ENCODE measurements at places on chromosomes 6 and 20.

GRCh38 chr6:28727559-28728211, 196.1 kb downstream of the TRIM27 start:
- no peak for DNase-seq

DNA sequence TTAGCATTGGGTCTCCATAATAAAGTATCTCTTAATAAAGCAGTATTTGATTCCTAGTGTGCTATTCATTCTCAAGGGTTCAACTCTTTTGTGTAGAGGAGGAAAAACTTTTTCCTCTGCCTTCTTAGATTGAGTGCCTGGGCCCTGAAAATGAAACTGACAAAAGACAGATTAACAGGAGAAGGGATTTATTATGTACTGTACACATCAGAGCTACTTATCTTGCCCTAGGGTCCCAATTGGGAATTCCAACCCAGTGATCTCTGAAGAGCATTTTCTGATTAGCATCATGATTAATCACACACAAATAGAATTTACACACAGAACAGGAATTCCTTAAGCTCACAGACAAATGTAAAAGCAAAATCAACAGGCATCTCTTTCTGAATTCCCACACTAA, 128.9 kb downstream of the CD164 start:
- DNase-seq: no peak

GRCh38 chr6:93468291-93468690, 48.9 kb upstream of the EPHA7 start:
- DNase-seq: no peak

DNA sequence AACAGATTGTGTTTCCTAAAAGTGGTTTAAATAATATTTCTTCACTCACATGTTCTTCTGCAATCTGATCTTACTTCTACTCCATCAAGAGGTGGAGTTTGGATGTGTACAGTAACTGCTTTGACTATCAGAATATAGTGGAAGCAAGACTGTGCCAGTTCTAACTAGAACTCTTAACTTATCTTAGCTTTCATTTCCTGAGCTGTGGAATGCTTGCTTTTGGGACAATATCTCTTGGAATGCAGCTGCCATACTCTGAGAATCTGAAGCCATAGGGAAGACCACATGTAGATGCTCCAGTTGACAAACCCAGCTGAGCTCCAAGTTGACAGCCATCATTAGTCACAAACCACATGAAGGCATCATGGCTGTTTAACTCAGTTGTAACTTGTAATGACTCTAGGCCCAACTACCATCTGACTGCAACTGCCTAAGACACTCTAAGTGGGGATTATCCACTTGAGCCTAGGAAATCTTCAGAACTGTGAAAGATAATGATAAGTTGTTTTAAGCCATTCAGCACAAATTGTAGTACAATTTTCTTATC, 40.8 kb upstream of the MAN1A1 start:
- DNase-seq: no peak

DNA sequence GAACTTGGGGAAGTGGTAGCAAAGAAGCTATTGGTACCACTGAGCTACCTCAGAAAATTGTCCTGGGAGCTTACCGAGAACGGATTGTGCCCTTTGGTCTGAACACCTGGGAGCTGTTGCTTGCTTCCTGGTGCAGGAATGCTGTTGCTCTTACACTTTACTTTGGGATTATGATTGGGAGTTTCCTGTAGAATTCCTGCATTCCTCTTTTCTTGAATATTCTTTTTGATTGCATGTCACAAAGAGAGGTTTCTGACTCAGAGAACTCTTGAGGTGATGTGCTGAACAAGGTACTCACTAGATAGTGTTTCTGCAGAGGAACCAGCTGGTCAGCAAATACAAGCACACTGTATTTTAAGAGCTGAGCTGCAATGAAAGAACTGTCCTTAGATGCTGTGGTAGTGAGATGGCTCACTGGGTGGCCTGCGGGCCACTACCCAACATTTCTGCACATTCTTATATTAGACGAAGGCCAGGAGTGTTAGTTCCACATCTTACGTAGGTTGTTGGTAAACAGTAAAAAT, 35.0 kb downstream of the LRRC1 start:
- no peak for DNase-seq

DNA sequence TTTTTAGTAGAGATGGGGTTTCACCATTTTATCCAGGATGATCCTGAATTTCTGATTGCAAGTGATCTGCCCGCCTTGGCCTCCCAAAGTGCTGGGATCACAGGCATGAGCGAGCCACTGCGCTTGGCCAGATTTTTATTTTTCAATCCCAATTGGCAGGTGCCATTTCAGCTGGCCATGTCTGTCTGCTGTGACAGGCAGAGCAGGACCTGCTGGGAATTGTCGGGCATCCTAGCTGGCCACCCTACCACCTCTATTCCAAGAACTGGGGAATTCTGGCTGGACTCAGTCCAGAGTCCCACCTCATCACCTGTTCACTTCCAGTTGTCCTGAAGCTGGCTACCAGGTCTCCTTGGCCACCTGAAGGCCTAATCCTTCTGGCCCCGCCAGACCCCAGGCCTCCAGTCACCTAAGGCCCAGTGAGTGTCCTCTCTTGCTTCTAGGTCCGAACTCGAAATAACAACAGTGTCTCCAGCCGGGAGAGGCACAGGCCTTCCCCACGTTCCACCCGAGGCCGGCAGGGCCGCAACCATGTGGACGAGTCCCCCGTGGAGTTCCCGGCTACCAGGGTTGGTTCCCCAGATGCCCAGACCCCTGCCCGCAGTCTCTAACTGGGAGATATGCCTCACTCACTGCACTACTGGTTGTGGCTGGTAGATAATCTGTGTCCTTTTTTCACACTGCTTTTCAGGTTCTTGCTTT, 24.0 kb downstream of the DNMT3B start:
- DNase-seq: no peak

- DNase-seq: no peak
Observed at GRCh38 chr20:8427419-8428040, 295.5 kb downstream of the PLCB1 start.

- DNase-seq: no peak
Observed at GRCh38 chr6:127471379-127472255, 12.4 kb upstream of the KIAA0408 start.
